ENCODE measurements at places on chromosomes 5 and 9.

DNA sequence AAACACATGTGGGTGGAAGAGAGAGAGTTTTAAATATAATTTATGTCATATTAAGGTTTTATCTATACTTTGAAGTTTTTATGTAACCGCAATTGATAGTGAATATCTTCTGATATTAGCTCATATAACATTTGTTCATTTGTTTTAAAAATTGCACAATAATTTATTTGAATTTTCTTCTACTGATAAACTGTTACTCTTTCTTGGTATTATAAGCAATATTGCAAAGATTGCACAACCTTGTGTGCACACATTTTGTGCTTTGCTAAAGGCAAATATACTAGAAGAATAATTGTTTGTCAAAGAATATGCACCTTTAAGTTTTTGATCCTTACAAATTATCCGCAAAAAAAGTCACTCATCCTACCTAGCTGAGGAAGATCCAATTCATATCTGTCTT, 275.7 kb downstream of the TLR4 start:
- DNase-seq, result no peak

DNA sequence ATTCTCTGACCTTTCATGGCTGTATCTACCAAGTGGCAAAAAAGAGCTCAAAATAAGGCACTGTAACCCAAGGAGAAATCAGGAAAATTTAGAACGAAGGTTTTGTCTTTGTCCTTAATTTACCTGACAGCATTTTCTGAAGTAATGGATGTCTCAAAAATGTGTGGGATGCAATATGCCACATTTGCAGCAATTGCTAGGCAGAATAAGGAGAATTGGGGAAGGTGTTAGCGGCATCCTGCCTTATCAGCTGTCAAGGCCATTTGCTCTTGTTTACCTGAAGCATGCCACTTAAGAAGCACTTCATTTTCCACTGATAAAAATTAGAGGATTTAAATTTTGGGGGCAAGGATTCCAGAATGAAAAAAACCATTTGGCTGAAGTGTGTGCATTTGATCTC, 39.0 kb downstream of the PDE8B start:
- no peak for DNase-seq

GRCh38 chr9:122220673-122221182, 8.0 kb downstream of the LHX6 start:
- no peak for DNase-seq

GRCh38 chr9:31597977-31598376, 786.5 kb upstream of the ACO1 start:
- no peak for DNase-seq

DNA sequence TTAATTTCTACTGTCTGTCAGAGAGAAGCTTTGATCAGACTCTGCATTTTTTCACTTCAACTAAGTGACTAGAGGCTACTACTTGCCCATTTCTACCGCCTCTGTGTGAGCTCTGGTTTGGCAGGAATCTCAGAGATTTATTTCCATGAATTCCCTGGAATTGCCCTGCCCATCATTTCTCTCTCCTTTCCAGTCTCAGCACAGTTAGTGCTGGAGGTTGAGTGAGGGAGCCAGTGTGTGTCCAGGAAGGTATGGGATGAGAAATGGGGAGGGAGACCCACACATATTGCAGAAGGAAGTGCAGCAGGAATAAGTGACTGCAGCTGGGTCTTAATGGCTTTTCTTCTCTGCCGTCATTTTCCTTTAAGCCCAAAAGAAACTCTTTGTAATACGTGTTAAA, 443.1 kb upstream of the ZNF462 start:
- DNase-seq, result no peak

- DNase-seq, result no peak
Observed at GRCh38 chr5:150434464-150434863, 15.1 kb downstream of the RPS14 start.

- DNase-seq, result no peak
Observed at GRCh38 chr5:141512911-141513626, 24.2 kb downstream of the PCDHGC5 start.

DNA sequence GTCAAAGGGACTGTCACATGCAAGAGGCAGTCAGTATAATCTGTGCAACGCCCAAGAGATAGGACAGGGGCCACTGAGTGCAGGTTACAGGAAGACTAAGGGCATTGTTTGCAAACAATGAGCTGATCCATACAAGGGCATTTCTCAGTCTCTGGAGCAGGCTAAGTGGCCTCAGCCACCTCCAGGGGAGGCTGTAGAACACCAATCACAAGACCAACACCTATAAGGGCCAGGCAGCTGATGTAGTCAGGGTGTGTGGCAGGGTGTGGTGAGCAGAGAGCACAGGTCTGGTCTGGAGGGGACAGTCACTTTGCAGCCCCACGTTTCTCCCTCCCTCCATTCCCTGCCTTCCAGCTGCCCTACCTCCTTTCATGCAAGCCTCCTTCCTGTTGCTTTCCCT, 83.2 kb upstream of the ADRA1B start:
- DNase-seq, result no peak

- DNase-seq, result no peak
Observed at GRCh38 chr5:137407090-137407489, 92.0 kb downstream of the SPOCK1 start.

- no peak for DNase-seq
Observed at GRCh38 chr5:91742550-91742949, 359.4 kb upstream of the ARRDC3 start.

GRCh38 chr5:10913841-10914240, 152.8 kb upstream of the DAP start:
- DNase-seq, result no peak

- no peak for DNase-seq
Observed at GRCh38 chr9:13069498-13069897, 210.0 kb downstream of the MPDZ start.

GRCh38 chr5:122200450-122200849, 71.1 kb downstream of the ZNF474 start:
- no peak for DNase-seq

DNA sequence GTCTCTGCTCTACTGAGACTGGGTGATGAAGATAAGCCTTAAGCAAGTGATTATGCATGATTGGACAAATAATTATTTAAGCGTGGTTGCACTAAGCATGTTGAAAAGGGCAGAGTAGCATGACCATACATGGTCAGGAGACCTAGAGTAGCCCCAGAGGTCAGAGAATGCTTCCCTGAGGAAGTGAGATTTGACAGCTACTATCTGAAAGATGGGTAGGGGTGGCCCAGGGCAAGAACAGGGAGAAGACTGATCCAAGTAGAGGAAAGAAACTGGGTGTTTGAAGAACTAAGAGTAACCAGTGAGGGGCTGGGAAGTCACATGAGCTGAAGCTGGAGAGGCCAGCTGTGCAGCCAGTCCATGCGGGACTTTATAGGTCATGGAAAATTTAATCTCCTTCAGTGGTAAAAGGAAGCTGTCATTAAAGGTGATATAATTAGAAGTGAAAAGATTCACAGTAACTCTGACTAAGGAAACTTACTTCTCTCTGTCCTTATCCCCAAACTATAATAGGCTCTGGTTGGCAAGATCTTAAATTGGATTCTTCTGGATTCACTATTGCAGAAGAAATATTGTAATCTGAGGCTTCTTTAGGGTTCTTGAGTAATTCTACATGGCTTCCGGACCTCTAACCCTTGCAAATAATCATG, 35.2 kb downstream of the YIPF5 start:
- no peak for DNase-seq

DNA sequence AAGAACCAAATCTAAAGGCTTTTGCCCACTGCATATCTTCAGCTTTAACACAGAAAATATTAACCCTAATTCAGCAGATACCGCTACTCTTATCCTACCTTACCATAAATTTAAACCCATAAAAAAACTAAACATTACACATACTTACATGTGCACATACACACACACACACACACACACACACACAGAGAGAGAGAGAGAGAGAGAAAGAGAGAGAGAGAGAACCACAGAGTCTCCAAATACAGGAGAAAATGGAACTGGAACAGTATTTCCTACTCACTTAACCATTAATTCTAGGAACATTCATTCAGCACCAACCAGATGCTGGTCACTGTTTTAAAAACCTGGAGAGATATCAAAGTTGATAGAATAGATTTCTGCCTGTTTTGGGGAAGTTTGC, 53.7 kb downstream of the EFNA5 start:
- no peak for DNase-seq

DNA sequence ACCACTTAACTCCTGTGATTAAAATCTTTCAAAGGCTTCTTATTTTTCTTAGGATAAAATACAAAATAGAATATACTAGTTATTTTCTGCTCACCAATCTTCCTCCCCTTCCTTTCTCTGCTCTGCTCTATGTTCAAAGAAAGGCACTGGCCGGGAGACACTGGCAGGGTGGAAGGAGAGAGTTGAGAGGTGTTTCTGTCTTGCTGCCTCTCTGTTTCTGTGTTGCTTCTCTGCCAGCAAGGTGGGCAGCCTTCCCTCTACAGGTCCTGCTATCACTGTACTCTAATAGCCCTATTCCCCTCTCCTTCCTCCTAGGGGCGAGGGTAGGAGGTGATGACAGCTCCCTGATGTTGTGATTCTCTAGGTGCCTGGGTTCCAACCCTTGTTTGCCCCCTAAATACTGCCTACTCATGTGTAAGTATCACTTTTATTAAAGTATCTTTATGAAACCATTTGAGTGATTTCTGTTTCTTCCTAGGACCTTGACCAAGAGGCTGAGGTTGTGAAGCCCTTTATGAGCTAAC, 515.1 kb downstream of the TLE4 start:
- DNase-seq, result no peak

- DNase-seq, result no peak
Observed at GRCh38 chr5:179201986-179202385, 141.8 kb downstream of the ZNF354C start.

DNA sequence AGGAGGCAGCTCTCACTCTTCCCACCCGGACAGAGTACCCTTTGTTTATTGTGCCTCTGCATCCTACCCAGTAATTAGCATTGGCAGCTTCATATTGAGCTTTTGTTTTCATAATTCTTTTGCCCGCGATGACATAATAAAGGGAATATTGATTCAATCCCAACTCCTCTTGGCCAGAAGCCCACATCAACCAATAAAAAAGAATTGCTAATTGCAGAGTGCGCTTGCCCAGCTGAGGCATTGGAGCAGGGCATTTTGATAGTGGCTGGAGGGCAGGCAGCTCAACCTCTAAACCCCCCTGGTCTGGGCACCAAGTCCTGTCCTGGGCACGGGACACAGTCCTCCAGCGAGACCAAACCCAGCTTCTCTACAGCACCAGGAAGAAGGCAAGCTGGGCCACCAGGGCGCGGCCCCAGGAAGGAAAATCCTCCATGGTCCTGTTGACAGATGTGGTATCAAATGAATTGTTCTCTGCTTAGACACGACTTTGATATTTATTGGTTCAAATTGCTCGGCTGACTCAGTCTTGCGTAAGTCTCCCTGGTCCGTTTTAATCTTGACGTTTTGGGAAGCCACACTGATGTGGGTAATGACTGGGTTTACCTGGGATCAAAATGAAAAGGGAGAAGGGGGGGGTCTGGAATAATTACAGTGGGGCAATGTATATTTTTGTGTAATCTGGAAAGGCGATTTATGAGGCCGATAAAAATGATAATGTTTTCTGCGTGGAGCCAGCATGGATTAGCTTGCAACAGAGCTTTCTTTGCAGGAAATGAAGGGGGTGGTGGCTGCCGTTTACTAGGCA, 220.7 kb upstream of the MSX2 start:
- peak; percentile 54 for DNase-seq

- no peak for DNase-seq
Observed at GRCh38 chr5:6904860-6905259, 191.6 kb downstream of the TENT4A start.

GRCh38 chr9:100739666-100740065, 161.8 kb downstream of the CAVIN4 start:
- DNase-seq, result no peak

- DNase-seq, result no peak
Observed at GRCh38 chr9:89596937-89597555, 7.8 kb upstream of the GADD45G start.

DNA sequence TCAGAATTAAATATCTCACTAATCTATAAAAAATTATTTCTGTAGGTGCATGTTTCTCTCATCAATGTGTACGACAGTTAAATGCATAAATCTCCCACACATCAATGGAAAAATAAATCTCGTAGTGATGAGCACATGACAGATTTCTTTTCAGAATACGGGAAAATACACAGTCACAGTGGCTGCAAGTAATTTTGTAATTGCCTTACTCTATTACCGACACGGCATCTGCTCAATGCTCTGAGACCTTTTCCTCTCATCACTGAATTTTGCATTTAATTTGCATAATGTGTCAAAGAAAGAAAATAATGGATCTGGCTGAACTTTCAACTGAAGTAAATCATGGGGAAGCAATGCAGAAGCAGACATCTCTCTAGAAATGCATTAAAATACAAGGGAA, 37.2 kb downstream of the PDE4D start:
- no peak for DNase-seq

- no peak for DNase-seq
Observed at GRCh38 chr9:99787556-99787955, 34.1 kb upstream of the NR4A3 start.

DNA sequence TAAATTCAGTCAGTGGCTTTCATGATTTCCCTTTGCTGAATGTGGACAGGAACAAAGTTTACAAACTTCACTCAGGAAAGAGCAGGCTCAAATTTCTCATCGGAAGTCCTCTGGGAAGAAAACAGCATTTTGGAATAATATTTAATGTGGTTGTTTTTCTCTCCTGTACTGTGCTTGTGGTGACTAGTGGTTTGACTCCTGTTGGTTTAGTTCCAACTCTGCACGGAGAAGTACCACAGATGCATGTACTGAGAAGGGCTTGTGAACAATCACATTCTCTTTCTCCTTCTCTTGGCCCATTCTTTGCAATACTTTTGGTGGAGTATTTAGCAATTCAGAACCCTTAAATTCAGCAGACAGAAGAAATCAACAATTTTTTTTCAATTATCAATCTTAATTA, 13.3 kb downstream of the MPDZ start:
- DNase-seq, result no peak

- DNase-seq, result no peak
Observed at GRCh38 chr5:139689631-139690063, 41.5 kb downstream of the CXXC5 start.
